ENCODE measurements at places on chromosomes 11 and 22. TPM values are rescaled to one million over a fixed set of nuclear protein-coding genes. Genes with fewer than 3 reads are reported as not detected.

The GLYAT gene
- total RNA-seq: not detected

GRCh38 chr22:43333978-43334377, 9.2 kb downstream of the SCUBE1 start:
- DNase-seq: no peak

The MFNG gene
- total RNA-seq: 94.0 TPM

GRCh38 chr22:46569055-46569847, 31.8 kb upstream of the CELSR1 start:
- DNase-seq: no peak
